ENCODE measurements at places on chromosomes 3 and 15.

- no peak for DNase-seq
Observed at GRCh38 chr3:191235331-191236314, 36.6 kb downstream of the OSTN start.

DNA sequence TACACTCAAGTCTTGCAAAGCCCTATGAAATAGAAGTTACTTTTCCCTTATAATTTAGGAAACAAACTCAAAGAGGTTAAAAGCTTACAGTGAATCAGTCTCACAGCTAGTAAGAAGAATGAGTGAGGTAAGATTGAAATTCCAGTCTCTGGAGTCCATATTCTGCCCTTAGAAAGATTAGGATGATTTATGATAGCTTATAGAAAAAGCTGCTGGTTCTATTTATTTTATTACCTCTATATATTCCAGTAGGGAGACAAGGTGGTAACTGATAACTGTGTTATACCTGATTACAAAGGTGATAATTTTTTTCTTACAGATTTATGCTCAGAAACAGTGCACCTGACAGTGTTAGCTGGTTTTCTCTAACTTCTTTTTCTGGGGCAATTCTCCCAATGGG is 34.1 kb upstream of the SPESP1 start:
- no peak for DNase-seq

- no peak for DNase-seq
Observed at GRCh38 chr3:171354049-171354705, 106.0 kb downstream of the TNIK start.

GRCh38 chr3:36124118-36124796 is 256.0 kb upstream of the STAC start:
- no peak for DNase-seq

DNA sequence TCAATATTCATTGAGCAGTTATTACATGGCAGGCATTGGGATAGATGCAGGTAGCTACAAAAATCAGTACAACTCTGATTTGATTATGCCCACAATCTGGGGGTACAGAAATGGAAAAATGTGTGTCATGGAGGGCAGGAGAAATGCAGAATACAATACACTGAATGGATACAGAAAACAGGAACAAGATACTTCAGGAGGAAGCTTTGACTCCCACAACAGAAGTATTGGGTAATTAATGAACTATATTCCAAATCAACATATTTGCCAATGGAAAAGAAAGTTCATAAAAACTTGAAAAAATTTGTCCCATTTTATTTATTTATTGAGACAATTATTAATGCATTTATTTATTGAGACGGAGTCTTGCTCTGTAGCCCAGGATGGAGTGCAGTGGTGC is 207.0 kb downstream of the SUCLG2 start:
- DNase-seq = no peak

GRCh38 chr3:43371494-43371893 is 85.2 kb downstream of the SNRK start:
- no peak for DNase-seq

DNA sequence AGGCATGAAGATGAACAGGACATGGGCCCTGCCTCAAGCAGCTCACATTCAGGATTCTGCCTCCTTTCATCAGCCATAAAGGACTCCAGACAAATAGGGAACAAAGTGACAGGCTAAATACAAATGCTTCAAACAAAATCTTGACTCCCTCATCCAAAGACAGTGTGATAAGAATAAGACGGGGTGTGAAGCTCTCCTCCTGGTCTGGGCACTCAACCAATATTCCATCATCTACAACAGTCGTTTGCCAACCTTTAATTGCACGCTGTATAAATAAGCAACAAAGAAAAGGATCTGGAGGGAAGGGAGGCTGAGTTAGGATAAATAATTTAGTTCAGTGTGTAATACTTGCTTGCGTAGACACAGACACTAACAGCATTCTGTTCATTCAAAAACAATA is 5.4 kb downstream of the CCDC54 start:
- DNase-seq = no peak

DNA sequence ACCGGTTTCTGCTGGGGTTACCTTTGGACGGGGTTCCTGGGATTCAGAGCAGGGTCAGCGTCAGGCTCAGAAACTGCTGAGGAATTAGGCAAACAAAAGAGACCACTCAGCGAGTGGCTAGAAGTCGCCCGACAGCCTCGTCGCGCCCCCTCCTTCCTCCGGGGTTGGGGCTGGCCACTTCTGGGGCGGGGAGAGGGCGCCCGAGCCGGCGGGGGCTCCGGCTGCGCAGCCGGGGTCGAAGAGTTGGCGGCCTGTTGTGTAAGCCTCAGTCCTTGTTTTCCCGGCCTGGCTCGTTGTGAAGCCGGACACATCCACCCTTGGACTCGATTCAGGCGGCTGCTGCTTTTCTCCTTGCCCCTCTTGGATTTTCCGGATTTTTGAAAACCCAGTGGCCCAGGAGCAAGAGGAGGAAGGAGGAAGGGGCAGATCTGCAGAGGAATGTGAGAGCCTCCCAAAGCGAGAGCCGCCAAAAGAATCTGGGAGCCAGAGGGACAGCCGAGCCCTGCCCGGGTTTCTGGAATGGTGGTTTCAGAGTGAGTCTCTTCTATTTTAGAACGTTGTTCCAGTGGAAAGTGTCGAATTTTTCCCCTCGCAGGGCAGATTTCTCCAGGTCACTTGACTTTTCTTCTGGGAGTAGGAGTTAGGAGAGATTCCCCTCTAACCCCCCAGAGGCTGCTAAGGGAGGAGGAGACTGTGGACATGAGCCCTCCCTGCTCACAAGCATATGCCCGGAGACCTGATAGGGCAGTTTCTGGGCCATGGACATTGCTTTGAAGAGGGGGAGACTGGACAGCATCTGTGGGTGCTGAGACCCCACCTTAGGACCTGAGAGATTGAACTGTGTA is 666 bp downstream of the SNX33 start:
- no peak for DNase-seq

GRCh38 chr15:84789762-84790161 is 27.4 kb upstream of the ALPK3 start:
- DNase-seq = no peak

DNA sequence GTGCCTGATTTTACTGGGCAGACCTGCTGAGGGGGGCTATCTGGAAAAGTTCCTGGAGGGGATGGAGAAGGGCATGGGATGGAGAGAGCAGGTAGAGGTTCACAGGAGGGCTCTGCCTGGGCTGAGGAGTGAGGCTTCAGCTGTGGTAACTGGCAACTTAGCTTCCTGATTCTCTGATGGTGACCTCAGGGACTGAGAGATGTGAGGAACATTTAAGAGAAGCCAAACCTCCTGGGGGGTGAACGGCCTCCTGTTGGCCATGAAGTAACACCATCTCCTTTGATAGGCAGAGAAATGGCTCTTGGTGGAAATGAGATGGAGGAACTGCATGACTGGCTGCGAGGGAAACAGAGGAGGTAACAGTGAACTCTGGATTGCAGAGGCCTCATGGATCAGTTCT is 97.3 kb upstream of the ROPN1 start:
- DNase-seq = no peak

- DNase-seq = no peak
Observed at GRCh38 chr3:134799393-134799792, 4.3 kb downstream of the EPHB1 start.

DNA sequence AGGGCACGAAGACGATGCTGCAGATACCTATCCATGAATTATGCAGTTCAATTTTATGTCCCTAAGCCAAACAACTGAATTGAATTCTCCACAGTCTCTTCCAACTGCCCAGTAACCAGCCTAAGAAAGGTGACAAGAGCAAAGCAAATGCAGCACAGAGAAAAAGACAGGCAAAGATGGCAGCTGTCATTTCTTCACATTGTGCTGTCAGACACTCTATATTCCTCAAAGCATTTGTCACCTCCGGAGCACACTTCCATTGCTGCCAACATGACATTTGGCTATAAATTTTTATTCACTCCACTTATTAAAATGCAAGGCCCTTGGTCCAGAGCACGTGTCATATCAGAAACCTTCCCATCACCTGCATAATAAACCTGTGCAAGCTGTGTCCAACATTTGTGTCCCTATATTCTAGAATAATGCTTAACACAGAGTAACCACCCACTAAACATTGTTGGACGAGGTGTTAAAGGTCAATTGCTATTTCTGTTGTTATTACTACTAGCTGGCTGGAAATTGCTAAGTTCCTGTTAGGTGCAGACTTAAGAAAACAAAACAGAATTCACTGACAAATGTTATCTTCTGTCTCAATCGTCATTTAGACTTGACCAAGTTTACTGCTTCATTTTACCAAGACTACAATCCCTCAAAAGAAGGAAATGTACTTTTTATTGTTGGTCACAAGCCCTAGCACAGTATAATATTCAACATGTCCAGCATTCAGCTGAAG is 89.7 kb downstream of the MAGI1 start:
- no peak for DNase-seq

- no peak for DNase-seq
Observed at GRCh38 chr15:71180986-71181853, 65.9 kb downstream of the THSD4 start.

GRCh38 chr3:119717520-119717919 is 14.7 kb downstream of the CFAP91 start:
- no peak for DNase-seq

DNA sequence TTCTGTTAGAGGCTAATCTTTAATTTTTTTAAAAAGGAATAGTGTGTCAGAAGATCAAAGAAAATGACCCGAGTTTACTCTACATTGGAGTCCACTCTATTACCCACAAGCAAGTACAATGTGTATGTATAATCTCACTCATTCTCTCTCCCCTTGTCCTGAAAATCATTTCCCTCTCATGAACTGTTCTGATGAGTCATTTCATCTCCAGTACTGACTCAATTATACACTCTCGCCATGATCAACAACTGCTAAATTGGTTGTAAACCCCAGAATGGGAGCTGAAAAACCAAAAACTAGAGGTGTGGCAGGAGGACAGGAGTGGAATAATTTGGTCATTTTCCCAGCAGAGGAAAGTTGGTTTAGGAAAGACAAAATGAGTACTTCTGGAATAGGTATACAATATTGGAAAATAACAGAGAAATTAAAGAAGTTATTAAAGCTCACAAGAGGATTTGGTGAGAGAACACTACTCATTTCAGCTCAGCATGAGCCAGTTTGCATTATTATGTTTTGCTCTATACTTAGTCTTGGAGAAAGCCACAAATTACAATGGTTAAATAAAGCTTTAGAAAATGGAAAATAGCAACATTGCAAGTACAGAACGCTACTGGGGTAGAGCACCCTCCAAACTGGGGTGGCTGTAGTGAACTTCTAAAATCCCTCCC is 144.3 kb upstream of the PFN2 start:
- DNase-seq = no peak

GRCh38 chr3:191246630-191247029 is 47.6 kb downstream of the OSTN start:
- DNase-seq = no peak

- no peak for DNase-seq
Observed at GRCh38 chr3:135059580-135059979, 264.5 kb downstream of the EPHB1 start.

DNA sequence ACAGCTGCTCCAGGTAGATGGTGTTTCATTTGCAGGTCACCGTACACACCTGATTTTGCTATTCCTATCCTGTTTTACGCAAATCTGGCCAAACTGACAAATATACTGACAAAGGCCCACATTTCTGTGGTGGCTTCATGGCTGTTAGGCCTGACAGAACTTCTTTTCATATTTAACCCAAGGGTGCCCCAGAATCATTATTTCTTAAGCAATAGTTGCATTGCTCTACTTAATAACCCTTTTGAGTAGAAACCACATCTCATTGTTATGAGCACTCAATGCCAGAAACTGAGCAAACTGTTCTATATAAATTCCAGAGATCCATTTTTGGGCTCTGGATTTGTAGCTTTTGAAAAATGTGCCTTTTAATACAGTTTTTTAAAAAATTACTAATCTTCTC is 19.4 kb downstream of the ASTE1 start:
- no peak for DNase-seq

DNA sequence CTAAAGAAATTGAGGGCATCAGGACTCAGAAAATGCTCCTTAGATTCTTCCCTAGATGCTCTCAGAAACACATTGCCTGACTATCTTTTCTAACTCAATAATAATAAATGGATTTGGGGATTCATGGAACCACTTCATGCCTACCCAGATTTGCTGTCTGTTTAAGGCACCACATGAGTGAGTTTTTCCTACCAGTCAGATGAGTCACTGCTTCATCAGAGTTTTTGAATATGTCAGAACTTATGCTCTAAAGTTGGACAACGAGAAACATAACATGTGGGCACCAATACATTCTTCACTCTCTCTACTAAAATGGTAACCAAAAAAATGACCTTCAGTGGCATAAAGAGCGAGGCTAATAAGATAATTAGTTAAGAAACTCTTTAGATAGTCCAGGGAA is 1135.1 kb downstream of the TUSC7 start:
- no peak for DNase-seq

- peak; percentile 63 for DNase-seq
Observed at GRCh38 chr3:46909535-46910161, 32.1 kb downstream of the PTH1R start.

DNA sequence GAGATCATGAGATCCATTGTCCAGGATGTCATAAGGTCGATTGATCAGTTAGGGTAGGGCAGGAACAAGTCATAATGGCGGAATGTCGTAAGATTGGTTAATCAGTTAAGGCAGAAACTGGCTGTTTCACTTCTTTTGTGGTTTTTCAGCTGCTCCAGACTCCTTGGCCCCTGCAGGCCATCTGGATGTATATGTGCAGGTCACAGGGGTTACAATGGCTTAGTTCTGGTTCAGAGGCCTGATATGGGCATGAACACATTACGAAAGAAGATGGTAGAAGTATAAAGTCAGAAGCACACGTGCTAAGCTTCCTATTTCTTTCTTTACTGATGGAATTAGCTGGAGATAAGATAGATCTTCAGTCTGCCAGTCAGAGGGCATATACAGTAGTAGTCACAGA is 315.4 kb upstream of the LRRC3B start:
- DNase-seq = no peak

- DNase-seq = no peak
Observed at GRCh38 chr15:31337352-31338031, 10.9 kb downstream of the KLF13 start.

GRCh38 chr3:56997675-56998074 is 62.8 kb upstream of the SPATA12 start:
- DNase-seq = no peak

DNA sequence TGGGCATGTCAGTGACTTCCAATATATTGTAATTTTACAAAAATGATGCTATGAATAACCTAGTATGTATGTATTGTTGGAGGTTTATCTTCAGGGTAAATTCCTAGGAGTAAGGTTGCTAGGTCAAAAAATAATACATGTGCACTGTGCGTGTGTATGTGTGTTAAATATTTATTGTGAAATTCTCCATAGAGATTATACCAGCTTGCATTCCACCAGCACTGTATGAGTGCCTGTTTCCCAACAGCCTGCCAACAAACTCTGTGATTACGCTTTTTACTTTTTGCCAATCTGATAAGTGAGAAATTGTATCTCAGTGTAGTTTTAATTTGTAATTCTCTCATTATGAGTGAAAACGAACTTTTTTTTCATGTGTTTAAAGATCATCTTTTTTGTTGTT is 12.6 kb upstream of the IGF2BP2 start:
- no peak for DNase-seq

GRCh38 chr15:92882697-92883162 is 17.4 kb upstream of the CHD2 start:
- no peak for DNase-seq

GRCh38 chr15:64858021-64858575 is 16.4 kb downstream of the PLEKHO2 start:
- DNase-seq = no peak

GRCh38 chr15:70453766-70454165 is 309.6 kb downstream of the UACA start:
- DNase-seq = no peak

Measured in T follicular helper cell (primary cell).